ENCODE measurements at places on chromosomes 2 and 18.

GRCh38 chr2:49032936-49033335 is 121.4 kb downstream of the FSHR start:
- DNase-seq = no peak

GRCh38 chr2:82143343-82143742 is 1838.8 kb upstream of the LRRTM1 start:
- no peak for DNase-seq

DNA sequence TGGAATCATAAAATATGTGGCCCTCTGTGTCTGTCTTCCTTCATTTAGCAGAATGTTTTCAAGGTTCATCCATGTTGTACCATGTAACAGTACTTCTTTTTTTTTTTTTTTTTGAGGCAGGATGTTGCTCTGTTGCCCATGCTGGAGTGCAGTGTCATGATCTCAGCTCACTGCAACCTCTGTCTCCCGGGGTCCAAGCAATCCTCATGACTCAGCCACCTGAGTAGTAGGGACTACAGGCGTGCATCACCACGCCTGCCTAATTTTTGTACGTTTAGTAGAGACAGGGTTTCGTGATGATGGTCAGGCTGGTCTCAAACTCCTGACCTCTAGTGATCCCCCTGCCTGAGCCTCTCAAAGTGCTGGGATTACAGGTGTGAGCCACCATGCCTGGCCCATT is 31.2 kb downstream of the RAB1A start:
- no peak for DNase-seq

DNA sequence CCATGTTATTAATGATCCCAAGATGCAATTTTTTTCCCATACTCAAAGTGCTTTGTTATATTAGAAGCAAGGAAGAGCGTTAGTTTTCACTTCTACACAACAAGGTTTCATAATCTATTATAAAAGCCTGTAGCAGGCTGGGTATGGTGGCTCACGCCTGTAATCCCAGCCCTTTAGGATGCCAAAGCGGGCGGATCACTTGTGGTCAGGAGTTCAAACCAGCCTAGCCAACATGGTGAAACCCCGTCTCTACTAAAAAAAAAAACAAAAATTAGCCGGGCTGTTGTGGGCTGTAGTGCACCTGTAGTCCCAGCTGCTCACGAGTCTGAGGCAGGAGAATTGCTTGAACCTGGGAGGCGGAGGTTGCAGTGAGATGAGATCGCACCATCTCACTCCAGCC is 19.0 kb upstream of the SERPINB2 start:
- no peak for DNase-seq

DNA sequence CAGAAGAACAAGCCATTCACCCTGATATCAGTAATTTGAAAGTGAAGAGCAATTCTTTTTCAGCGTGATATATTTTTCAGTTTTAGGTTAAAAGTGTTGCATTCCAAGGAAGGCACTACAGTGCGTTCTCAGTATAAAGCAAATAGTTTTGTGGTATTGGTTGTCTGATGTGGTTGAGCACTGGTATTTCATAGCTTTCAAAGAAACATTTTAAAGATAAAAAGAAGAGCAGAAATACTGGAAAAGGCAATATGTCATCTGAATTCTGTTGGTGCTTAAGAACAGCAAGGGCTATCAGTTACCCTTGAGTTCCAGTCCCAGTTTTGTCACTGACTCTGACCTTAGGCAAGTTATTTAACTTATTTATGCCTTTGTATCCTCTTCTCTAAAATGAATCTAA is 191.6 kb downstream of the BABAM2 start:
- no peak for DNase-seq

All from CD4-positive, alpha-beta T cell treated with Interleukin-15 for 4 hours (primary cell).